HS-5 (cell line): ENCODE measurements at places on chromosomes 13 and 19.

GRCh38 chr13:28494778-28495537 is at the start of gene FLT1:
TSS of gene FLT1 (minus strand) at chr13:28495128. CDS start at chr13:28494843, 285 bp downstream.
- DNase-seq = no peak

GRCh38 chr19:8311461-8312260 is 3.5 kb upstream of the CD320 start:
- DNase-seq = no peak

DNA sequence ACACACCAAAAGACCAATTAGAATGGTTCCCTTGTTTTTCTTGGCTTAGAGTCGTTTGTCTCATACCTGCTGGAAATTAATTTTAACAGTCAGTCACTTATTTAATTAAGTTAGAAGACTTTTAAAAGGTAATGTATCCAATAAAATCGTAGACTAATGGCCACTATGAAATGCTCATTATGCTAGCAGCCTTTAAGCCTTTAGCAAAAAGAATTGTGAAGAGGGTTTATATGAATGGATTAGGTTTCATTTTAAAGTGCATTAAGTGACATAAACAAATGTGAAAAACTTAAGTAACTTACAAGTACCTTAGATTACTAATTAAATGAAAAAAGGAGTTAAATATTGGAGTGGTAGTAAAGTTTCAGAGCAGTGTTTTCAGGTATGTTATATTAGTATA is 139.6 kb downstream of the RXFP2 start:
- no peak for DNase-seq

DNA sequence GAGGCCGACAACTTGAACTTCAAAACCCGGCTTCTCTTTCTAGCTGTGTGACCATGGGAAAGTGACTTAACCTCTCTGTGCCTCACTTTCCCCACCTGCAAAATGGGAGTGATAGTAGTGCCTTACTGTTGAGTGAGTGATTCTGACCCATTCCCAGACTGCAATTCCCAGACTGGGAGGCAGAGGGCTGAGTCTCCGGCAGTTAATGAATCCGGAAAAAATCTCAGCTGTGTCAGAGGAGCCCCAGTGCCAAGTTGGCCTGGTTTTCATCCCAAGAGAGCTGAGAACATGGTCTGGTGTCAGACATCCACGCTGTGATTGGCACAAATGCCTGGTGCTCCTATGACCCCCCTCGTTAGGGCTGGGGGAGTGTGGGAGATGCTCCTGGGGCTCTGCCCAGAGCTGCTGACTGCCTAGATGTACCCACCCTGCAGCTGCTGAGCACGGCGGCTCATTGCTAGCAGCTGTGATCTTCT is 50.0 kb downstream of the PIN1 start:
- DNase-seq = no peak

GRCh38 chr13:95480131-95480545 is 72.4 kb upstream of the CLDN10 start:
- DNase-seq = no peak

DNA sequence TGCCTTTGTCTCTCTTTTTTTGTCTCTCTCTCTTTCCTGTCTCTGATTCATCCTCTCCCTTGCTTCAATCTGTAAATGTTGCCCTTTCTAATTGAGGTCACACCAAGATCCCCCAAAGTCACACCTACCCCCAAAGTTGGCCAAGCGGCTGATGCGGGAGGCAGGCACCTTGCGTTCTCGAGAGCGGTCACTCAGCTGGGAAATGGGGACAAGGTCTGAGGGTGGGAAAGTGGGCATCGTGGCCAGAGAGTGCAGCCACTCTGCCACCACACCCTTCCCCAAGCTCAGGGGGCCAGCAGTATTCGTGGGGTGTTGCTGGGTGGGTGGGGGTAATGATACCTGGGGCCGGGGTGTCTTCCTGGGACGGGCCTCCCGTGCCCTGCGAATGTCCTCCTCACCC is 2.7 kb downstream of the COQ8B start:
- no peak for DNase-seq
